ENCODE measurements at places on chromosomes 5 and 9.

DNA sequence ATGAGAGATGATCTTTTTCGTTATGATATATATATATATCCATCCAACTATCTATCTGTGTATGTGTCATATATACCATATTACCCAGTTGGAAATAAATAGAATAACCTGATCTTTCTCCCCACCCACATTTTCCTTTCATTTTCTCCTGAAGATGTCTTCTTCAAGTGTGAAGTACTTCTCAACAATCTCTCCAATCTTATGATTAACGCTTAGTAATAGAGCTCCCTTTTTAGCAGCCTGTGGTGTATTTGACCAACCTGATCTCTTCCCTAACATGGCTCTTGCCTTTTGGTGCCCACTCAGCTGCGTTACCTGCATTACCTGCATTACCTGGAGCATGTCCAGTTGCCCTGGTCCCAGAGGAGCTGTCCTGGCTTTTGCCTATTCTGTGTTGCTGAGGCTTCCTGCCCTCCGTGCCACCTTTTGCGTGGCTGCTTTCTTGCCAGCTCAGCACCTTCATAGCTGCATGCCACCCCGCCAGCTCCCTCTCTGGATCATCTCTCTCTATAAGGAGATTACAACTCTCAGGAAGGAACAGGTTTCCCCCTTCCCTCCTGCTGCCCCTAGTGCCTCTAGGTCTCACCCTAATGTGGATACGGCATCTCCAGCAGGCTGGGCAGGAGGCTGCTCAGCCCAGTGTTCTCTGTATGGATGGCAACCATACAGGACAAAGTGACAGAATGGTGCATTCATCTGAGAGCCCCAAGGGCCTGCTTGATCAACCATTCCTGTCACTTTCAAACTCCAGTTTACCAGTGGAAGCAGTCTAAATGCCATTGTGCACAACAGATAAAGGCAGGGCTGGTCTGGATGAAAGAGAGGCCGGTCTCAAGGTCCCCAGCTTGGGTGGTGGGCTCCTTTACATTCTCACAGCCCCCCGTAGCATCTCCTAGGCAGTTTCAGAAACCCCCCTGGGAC lies 126.7 kb downstream of the GADD45G start:
- DNase-seq, result no peak

DNA sequence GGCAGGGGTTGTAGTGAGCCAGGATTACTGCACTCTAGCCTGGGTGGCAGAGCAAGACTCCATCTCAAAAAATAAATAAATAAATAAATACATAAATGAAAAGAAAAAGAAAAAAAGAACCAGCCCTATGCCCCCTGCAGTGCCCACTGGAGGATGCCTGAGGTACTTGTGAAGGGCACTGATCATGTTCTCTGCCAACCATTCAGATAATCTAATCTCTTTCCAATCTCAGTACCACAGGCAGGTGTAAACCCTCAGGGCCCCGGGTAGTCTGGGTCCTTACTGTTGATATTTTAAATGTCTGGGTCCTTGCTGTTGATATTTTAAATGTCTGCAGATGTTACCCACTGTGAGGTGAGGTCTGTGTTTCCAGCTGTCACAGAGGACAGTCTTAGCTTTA lies 321.8 kb upstream of the ADCY2 start:
- no peak for DNase-seq

DNA sequence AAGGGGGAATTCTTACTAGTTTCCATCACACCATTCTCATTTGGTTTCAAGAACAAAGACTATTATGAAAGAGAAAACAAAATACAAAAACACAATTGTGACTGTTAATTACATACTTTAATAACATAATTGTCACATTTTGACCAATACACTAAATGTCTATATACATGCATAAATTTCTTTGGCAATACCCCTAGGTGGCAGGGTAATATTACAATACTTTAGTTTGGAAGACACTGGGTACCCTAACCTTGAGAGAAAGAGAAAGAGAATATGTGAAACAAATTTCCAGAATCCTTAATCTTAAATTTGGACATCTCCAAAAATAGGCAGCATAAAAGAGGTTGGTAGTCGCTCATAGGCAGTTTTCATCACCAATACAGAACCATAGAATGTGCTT lies 619.6 kb upstream of the ADAMTS16 start:
- DNase-seq, result no peak

DNA sequence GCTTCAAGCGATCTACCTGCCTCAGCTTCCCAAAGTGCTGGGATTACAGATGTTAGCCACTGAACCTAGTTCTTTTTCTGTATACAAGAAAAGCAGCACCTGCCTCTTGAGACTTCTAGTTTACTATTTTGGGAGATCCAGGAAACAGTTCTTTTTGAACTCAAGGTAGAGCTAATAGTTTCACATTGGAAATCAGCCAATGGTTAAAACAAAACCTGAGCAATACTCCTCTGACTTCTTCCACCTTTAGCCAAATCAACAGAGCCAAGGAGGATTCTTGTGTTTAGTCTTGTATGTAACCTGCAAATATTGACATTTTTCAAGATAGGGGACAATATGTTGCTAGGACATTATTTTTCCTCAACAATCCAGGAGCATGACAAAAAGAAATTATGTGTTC lies 349.4 kb downstream of the SH3GL2 start:
- DNase-seq, result no peak

DNA sequence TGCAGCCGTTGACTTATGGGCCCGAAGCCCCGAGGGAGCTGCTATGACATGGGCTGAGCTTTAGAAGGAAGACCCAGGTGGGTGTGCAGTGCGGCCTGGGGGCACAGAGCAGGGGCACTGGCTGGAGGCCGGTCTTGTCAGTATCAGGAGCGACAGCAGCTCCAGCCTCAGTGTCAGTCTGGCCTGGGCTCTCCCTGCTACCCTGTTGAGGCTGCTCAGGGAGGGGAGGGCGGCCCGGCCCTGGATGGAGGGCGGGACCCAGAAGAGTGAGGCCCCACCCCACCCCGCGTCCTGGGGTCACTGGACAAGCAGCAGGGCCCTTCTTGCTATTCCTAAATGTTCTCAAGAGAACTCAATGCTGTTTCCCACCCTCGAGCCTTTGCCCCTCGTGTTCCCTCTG lies 18.0 kb downstream of the GFI1B start:
- no peak for DNase-seq

GRCh38 chr5:57316798-57317327 lies 143.0 kb downstream of the GPBP1 start:
- no peak for DNase-seq

- no peak for DNase-seq
Observed at GRCh38 chr5:52830650-52831049, 42.9 kb downstream of the ITGA1 start.

DNA sequence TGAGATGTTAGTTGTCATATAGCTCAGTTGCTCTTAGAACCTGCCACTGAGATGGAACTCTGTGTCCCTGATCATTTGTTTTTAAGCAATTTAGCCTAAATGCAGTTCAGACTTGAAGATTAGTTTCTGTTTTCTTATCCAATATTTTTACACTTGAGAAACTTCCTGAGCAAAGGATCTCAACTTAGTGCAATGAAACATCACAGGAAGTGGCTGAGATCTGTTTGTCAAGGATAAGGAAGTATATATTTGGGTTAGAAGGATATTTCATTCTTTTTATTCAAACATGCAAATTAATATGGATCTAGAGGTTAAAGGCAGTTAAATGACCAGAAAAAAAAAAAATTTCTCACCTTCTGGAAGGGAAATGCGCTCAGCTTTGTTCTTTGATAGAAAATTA lies 19.7 kb upstream of the F2R start:
- no peak for DNase-seq

DNA sequence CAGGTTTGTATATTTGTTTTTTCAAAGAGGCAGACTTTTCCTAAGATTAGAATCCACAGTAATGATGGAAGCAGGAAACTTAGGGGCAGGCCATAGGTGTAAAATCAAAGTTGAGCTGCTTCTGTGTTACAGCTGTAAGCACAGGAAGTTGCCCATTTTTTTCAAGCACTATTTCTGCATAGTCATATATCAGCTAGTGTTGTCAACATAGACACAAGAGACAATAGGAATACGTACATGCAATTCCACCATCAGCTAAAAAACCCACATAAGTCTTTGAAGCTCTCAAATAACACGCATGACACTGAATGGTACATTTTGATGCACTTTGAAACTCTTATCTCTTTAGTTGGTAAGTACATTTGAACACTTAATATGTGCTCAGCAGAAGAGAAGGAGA lies 20.2 kb upstream of the SMIM15 start:
- no peak for DNase-seq

DNA sequence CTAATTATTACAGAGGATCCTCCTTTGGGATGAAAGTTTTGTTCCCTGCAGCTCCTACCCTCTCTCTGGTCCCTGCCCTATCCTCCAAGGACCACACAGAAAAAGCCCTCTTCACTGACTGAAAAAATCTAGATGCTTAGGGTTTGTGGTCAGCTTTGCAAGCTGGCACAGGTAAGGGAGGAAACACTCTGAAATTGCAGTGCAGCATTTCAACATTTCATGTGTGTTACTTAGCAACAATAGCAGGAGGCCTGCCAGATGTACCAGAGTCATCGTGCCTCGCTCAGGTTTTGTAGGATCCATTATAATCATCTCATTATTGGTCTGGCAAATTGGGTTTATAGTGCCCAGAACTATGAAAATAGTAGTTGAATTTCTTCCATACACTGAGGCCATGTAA lies 109.5 kb downstream of the PALM2AKAP2 start:
- no peak for DNase-seq

DNA sequence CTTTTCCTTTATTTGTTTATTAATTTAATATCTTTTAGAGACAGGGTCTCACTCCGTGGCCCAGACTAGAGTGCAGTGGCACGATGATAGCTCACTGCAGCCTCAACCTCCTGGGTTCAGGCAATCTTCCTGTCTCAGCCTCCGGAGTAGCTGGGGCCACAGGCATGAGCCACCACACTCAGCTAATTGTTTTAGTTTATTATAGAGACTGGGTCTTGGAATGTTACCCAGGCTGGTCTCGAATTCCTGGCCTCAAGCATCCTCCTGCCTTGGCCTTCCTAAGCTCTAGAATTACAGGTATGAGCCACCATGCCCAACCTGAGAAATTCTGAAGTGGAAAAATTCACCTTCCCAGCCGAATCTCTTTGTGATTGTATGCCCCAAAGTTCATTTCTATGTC lies 139.4 kb upstream of the SLC12A2 start:
- DNase-seq, result no peak

GRCh38 chr5:42057254-42057690 lies 132.2 kb downstream of the FBXO4 start:
- DNase-seq, result no peak

- DNase-seq, result no peak
Observed at GRCh38 chr9:111050819-111051218, 12.5 kb upstream of the LPAR1 start.

DNA sequence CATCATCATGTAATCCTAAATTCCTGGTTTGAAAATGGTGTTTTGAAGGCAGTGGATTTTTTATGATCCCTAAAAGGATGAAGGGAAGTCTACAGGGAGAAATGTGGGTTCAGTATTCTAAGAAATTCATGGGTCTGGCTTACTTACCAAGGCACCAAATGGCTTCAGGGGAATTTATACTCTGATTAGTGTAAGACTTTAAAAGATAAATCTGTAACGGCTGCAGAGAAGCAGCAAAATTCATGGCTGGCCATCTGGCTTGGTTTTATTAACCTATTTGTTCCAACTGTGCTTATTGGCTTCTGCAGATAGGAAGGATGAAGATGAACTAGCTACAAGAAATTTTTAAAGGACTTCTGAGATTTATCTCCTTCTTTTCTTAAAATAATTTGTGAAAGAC lies 222.8 kb downstream of the TENT4A start:
- DNase-seq, result no peak

- DNase-seq, result no peak
Observed at GRCh38 chr9:2725126-2725525, 7.8 kb downstream of the KCNV2 start.

- no peak for DNase-seq
Observed at GRCh38 chr5:2570586-2570985, 180.9 kb downstream of the IRX2 start.

DNA sequence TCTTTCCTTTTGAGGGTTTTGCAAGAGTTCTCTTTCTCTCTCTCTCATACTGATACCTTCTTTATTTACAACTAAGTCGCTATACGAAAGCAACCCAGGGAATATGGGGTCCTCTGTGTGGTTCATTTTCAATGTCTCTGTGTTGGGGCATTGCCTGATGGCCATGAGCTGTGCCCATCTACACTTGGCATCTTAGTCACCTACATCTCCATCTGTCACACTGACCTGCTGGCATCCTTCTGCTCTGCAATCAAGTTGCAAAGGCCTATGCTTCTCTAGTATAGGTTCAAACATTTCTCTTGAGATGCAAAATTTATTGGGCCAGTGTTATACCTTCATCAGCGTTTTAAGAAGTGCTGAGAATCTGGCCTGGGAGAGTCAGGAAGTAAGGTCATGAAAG lies 228.2 kb downstream of the MTRR start:
- DNase-seq, result no peak

GRCh38 chr9:137365056-137365455 lies 57.9 kb downstream of the EXD3 start:
- no peak for DNase-seq

- DNase-seq, result no peak
Observed at GRCh38 chr9:28120184-28120583, 546.9 kb upstream of the C9orf72 start.

GRCh38 chr9:88829276-88829675 lies 162.0 kb upstream of the S1PR3 start:
- DNase-seq, result no peak

GRCh38 chr5:83554133-83554532 lies 82.6 kb downstream of the VCAN start:
- DNase-seq, result no peak

- DNase-seq, result no peak
Observed at GRCh38 chr5:74303578-74303977, 336.9 kb downstream of the ENC1 start.
